Left renal pelvis (tissue), 4 donors: ENCODE measurements at places on chromosomes 6 and 20.

- no peak for DNase-seq
Measured at GRCh38 chr6:29796026-29796425, 31.6 kb upstream of the HLA-G start.

DNA sequence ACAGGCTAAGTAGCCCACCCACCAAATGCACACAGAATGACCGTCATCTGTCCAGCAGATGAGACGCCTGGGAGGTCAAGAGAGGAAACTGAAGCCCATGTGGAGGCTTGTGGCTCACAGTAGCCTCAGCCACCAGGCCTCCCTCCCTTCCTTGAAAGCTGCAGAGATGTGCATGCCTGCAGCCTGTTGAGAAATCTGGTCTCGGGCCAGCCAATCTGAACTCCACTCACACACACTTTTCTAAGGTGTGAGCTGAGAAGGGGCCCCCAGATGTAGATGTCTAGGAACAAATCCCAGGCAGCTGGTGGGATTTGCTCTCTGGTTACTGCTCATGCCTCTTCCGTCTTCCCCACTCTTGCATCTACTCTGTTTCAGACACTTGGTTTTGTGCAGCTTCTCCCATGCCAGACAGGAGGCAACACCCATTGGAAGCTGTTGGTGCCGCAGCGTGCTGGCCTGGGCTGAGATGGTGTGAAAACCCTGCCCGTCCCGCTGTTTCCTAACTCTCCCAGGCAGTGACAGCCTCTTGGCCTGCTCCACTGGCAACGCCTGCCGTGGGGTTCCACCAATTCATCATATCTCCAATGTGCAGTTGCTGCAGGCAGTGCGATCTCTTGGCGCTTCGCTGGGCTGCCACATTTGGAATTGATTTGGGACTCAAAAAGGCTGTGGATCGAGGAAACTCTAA is 24.1 kb upstream of the PAX1 start:
- DNase-seq, result no peak

DNA sequence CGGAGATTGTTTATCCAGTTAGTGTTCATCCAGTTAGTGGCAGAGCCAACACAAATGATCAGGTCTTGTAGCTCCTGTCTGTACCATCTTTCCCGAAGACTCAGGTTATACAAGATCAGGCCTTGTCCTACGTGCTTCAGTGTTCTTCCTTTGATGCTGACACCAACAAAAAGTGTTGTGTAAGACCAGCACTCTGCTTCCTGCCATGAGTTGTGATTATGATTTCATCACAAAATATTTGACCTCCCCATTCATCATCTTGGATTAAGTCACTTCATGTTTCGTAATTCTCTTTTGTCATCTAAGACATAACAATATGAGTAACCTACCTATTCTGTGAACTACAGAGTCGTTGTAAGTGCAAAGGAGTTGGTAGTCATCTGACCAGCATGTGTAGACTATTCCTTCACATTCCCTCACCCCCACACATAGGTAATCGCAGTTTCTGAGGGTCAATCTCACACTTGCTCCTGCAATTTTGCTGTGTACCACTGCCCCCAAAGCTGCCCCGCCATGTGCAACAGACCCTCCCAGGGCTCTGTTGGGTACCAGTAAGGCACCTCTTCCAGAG is 135.6 kb upstream of the SLC22A23 start:
- DNase-seq, result no peak

- no peak for DNase-seq
Measured at GRCh38 chr6:125832391-125833117, 41.8 kb downstream of the NCOA7 start.

DNA sequence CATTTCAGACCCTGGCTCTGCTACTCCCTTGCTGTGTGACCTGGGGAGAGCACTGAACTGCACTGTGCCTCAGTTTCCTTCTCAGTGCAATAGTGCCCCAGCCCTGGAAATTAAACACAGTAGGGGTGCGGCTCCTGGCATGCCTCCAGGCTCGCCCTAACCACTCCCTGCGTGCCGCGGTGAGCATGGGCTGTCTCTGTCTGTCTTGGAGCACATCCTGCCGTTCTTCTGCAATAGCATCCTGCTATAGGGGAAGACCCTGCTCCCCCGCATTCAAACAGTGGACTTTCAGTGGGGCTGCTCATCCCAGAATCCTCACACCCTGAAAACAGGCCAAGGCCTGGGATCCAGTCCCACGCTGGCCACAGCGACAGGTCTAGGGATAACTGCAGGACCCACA is 129.5 kb downstream of the FOXC1 start:
- DNase-seq, result no peak

GRCh38 chr6:34285448-34286164 is 36.8 kb upstream of the SMIM29 start:
- DNase-seq, result no peak

GRCh38 chr20:45427236-45428149 is 11.6 kb downstream of the PIGT start:
- DNase-seq, result no peak

GRCh38 chr6:15398633-15399275 is 152.9 kb downstream of the JARID2 start:
- no peak for DNase-seq

- no peak for DNase-seq
Measured at GRCh38 chr6:6771964-6772363, 183.4 kb downstream of the LY86 start.

- DNase-seq, result no peak
Measured at GRCh38 chr6:91243436-91243835, 656.6 kb upstream of the MAP3K7 start.

- DNase-seq, result no peak
Measured at GRCh38 chr20:37911838-37912281, 8.9 kb downstream of the VSTM2L start.

DNA sequence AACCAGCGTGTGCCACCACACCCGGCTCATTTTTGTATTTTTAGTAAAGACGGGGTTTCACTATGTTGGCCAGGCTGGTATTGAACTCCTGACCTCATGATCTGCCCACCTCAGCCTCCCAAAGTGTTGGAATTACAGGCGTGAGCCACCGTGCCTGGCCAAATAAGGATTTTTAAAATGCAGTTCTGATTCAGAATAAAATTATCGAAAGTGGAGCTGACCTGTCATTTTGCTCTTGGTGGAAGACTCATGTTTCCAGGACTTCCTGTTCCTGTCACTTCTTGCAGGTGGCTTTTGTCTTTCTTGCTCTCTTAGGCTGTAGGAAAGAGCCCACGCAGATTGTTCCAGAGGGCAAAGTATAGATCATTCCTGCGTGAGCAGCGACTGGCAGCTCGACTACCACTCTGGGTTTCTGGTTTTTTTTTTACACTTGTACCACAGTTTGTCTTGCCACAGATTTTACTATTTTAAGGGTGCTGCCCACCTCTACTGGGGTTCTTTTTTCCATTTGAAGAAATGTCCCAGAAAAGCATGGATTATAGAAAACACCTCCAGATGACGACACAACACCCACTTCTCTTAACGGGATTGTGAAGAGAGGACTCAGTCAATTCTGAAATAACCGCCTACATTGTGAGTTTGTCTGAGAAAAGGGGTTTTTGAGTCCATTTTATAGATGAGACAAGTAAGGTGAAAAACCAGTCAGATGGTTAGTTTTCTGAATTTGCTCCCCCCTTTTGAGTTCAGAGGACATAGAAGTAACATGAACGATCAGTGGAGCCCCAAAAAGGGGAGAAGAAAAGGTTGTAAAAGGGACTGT is 7.5 kb downstream of the JARID2 start:
- no peak for DNase-seq

DNA sequence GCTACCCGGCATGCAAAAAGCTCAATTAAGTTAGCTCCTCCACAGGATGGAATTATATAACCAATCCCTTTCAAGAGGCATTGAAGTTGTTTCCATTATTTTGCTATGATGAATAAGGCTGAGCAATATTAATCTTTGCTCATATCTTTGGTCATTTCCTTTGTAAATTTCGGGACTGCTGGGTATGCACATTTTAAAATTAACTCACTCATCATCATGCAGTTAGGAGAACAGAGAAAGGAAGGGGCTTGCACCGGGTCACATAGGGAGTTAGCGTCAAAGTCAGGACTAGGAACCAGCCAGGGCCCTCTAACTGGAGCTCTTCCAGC is 430 bp upstream of the FAM110A start:
- no peak for DNase-seq

GRCh38 chr6:1624058-1624850 is 14.5 kb downstream of the FOXC1 start:
- no peak for DNase-seq

DNA sequence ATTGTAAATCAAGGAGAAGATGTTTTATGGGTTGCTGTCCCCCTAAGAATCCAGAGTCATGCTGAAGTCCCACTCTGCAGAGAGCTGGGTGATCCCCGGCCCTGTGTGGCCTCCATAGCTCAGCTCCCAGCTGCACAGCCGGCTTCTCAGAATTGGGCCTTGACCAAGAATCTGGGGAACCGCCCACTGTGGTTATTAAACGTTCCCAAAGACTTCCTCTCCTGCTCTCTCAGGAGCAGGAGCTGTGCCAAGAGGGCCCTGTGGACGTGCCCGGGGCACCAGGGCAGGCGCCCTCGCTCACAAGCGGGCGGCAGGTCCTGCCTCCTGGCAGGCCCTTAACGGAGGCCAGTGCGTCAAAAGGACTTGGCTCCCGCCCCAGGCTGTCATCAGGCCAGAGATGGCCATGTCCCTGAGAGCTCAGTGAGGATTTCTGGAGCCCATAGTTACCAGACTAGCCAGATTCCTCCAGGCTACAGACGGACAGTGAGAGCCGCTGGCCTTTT is 30.4 kb downstream of the ZC3H12D start:
- no peak for DNase-seq

DNA sequence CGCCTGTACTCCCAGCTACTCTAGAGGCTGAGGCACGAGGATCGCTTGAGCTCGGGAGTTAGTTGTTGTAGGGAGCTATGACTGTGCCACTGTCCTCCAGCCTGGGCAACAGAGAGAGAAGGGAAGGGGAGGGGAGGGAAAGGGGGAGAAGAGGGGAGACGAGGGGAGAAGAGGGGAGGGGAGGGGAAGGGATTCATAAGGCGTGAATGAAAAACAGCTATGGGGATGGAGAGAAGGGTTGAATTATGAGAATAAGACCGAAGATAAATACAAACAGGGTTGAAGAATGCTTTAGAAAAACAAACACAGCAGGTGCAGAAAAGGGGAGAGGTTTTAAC is 106.0 kb downstream of the TRIM27 start:
- DNase-seq, result no peak

DNA sequence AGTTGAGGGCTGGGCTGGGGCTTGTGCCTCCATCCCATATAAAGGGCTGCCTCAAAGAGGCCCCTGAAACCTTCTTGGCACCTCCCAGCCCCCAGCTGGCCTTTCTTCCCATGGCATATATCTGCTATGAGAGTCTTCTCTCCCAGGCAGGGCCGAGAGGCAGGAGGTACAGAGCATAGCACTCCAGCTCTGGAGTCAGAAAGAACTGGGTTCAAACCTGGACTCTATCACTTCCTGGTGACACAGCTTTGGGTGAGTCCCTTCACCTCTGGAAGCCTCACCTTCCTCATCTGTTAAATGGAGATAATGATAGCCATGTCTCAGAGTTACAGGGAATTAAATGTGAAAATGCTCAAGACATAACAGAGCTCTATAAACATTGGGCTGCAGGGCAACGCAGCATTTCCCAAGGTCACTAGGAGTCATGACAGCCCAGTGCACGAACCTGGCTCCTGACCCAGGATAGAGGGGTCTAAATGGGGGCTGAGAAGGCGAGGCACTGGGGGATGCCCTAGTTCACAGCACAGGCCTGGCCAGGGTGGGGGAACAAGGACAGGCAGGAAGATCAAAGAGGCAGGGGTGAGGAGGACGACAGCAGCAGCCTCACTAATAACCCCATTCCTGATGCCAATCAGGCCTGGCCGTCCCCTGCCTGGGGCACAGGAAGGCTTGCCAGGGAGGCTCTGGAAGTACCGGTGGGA is 1.9 kb downstream of the FAM83C start:
- DNase-seq, result no peak

DNA sequence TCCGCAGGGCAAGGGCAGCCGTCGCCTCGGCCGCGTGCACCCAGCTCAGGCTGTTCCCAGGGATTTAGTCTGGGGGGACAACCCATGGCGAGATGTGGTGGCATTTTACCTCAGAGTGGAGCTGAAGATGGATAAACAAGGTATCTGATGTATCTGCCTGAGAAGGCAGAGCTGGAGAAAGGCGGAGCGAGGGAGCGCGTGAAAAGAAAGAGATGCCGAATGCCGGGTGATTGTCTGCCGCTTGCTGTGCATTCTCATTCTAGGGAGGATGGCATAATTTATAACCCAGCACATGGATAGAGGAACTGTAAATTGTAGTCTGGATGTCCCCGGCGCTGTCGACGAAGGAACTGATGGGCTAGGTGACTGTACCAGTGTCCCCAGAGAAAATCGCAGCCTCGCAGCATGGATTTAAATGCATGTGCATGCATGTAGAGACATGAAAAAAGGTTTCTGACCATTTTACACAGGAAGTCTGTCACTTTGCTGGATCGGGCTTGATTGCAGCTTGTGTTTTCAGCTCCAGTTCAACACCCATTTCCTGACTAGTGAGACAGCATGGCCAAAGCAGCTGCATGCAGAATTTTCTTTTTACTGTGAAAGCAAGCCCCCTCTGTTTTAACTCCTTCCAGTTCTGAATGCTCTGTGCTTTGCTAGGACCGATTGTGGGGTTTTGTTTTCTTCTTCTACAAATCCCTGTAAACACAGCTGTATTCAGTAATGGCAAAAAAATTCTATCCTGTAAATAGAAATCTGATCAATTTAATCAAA is 149.7 kb downstream of the PRL start:
- DNase-seq, result no peak

- DNase-seq, result no peak
Measured at GRCh38 chr6:154656660-154657059, 76.6 kb upstream of the SCAF8 start.

DNA sequence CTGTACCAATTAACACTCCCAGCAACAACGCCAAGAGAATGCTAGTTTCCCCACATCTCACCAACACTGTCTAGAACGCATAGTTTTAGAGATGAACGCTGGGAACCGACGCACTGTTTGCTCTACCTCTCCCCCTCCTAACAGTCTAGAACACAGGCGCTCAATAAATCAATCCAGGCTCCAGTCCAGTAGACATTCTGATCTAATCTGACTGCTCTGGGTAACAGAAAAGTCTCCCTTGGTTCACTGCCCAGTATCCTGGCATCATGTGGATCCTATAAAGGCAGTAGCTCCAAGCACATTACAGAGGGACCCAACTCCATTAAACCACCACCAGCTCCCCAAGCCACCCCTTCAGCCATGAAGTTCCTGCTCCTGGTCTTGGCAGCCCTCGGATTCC is at the start of gene DEFB132:
Gene DEFB132, plus strand, starts transcription at position 306 of the 400 bp plus-strand sequence. Its CDS starts 55 bp downstream, at position 361.
- DNase-seq, result no peak

DNA sequence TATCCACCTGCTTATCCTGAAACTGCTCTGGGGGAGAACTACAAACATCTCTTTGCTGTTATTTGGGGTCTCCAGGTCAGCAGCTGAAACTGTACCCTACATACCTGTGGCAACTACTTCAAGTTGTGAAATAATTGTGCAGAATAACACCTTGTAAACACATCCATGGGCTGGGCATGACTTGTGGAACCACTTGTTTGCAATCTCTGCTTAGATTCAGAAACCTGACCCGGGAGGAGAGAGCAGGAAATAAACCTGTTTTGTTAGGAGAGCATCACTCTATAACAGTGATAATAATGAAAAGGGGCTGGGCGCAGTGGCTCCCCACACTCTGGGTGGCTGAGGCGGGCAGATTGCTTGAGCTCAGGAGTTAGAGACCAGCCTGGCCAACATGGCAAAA is 183.1 kb downstream of the NFATC2 start:
- no peak for DNase-seq
